CMK (cell line): ENCODE measurements at places on chromosomes 4 and X.

- DNase-seq = no peak
These were observed 15.4 kb downstream of the VAMP7 start for GRCh38 chrX:155896512-155896911.

DNA sequence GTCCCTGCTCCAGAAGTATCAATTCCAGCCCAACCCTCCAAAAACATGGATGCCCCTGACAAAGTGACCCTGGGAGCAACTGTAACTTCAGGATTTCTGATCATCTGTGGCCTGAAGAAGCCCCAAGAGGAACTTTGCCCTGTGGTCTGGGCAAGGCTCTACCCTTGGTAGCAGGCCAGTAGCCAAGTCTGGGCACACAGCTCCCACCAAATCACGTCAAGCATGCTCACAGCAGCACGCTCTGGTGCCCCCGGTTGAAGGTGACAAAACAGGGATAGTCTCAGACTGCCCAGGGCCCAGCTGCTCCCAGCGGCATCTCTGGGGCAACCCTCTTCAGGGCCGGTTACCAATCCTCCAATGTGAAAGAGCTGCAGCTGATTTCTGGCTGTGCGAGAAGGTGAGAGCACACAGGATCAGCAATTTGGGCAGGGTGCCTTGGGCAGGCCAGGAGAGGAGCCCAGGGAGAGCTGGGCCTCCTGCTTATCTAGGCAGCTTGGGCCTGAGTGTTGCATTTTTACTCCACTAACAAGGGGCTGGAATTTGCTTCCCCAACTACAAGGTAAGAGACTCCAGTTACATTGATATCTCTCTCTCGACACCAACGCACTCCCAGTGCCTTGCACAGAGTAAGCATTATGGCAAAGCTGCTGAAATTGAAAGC is 418.1 kb downstream of the BCOR start:
- DNase-seq = no peak

DNA sequence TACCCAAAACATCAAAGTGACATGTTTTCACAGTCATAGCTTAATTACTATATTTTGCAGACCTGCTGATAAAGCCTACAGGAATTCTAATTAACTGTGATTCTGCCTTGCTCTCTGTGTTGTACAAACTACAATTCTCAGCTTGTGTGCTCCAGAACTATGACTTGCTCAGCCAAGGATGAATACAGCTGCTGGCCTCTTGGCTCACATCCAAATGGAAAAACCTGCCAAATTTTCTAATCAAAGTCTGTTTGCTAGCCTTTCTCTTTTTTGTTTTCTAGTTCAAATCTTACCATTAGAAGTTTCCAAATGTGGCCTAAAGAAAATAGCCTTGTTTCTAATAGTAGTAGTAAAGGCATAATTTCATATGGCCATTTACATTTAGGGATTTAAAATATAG is 1176.8 kb downstream of the FAM133A start:
- DNase-seq = no peak

GRCh38 chr4:162282684-162283083 is 118.9 kb upstream of the FSTL5 start:
- DNase-seq = no peak

GRCh38 chr4:24213961-24214360 is 324.1 kb upstream of the PPARGC1A start:
- DNase-seq = no peak

GRCh38 chr4:28007693-28008092 is 1147.1 kb downstream of the STIM2 start:
- no peak for DNase-seq

GRCh38 chr4:143986180-143986579 is 33.0 kb downstream of the GYPB start:
- DNase-seq = no peak

GRCh38 chr4:124565371-124565770 is 147.2 kb downstream of the ANKRD50 start:
- DNase-seq = no peak

DNA sequence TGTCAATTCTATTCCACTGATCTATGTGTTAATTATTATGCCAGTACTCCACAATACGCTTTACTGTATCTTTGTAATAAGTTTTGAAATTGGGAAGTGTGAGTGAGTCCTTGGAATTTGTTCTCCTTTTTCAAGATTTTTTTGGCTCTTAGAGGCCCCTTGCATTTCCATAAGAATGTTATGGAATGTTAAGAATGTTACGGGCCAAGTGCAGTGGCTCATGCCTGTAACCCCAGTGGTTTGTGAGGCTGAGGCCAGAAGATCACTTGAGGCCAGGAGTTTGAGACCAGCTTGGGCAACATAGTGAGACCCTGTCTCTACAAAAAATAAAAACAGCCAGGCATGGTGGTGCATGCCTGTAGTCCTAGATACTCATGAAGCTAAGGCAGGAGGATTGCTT is 167.6 kb upstream of the CXorf66 start:
- no peak for DNase-seq

DNA sequence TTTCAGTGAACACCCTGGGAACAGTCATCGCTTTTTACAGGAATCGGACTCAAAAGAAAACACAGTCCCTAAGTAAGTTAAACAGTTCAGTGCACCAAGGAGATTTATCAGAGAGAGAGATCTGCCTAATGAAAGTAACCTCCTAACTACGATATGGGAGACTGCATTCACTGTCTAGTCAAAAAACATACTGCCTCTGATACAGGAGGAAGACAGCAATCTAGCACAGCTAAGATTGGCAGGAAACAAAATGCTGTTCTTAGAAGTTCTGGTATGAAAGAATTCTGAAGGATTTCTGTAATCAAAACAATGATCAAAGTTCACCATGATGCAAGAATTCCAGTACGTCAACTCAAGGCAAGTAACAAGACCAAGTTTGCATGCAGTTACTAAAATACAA is 92.8 kb downstream of the MAML3 start:
- no peak for DNase-seq

DNA sequence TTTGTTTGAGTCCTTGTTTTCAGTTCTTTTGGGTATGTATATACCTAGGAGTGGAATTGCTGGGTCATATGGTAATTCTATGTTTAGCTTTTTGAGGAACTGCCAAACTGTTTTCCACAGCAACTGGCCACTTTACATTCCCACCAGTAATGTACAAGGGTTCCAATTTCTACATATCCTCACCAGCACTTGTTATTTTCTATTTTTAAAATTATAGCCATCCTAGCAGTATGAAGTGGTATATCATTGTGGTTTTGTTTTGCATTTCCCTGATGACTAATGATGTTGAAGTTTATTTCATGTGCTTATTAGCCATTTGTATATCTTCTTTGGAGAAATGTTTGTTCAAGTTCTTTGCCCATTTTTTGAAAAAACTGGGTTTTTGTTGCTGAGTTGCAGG is 39.6 kb downstream of the TMEM164 start:
- DNase-seq = no peak

DNA sequence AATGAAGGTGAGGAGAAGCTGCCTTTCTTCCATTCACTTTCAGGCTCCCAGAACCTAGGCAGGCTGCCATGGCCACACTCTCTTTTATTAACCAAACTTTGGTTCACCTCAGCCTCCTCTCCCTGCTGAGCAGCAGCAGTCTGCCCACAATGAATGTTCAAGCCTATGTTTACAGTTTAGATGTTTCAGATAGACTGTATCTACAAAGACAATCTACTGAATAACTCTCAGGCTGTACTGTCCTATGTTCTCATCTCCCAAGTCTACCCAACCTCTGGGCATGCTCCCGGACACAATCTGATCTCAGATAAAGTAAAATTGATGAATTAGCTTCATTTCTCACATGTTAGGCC is 59.2 kb upstream of the TMEM164 start:
- DNase-seq = no peak

DNA sequence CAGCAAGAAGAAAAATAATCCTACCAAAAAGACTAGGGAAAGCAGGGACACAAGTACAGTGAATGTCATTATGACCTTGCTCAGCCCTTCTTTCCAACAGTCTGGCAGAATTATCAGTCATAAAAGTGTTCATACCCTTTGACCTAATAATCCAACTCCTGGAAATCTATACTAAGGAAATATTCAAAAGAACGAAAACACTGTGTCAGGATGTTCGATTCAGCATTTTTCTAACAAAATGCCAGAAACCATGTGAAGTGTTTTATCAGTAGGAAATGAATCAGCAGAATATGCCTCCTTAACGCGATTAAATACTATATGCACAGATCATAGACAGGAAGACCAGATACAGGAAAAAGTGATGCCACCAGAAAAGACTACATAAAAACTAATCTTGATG is 16.2 kb upstream of the S100G start:
- DNase-seq = no peak

DNA sequence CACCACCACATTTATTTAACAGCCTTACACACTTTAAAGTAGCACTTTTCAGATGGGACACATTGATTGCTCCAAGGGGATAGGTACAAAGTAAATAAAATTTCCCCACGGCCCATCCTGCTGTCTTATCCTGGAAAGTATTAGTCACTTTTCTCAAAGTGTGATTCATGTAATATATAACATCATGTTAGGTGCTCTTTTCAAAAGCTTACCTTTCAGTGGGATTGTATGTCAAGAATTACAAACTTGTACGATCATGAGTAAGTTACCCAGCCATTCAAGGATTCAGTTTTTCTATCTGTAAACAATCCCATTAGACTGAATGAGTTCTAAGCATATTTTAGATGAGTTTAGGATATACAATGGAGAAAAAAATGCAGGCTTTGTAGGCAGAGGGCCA is 876.6 kb upstream of the GRID2 start:
- DNase-seq = no peak

DNA sequence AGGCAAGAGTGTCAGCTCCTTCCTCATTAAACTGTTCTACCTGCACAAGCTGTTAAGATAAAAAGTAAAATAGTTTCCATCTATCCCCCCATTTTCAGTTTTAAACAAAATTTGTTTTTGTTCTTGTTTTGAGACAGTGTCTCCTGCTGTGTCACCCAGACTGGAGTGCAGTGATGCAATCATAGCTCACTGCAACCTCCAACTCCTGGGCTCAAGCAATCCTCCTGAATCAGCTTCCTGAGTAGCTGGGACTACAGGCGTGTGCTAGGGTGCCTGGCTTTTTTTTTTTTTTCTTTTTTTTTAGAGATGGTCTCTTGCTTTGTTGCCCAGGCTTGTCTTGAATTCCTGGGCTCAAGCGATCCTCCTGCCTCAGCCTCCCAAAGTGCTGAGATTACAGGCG is 105.4 kb downstream of the HS6ST2 start:
- no peak for DNase-seq

GRCh38 chr4:158722291-158722916 is 792 bp downstream of the PPID start:
- DNase-seq = no peak

GRCh38 chr4:22129454-22130029 is 181.0 kb upstream of the KCNIP4 start:
- DNase-seq = no peak

DNA sequence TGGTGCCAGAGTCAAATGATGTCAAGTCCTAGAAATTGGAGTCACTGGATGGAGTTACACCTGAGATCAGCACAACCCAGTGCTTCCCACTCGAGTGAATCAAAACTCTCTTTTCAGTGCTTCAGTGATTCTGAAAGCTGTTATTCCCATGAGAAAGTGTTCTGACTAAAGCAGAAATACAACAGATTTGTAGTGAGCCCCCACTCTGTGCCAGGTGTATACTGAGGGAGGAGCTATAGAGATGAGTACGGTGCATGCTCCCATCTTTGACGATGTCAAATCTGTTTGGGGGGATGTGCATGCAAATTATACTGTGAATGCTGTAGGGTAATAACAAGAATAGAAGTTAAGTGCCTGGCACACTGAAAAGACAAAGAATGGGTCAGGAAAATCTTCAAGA is 330.2 kb downstream of the HS3ST1 start:
- no peak for DNase-seq

- DNase-seq = no peak
These were observed 58.5 kb downstream of the RTL9 start for GRCh38 chrX:110417128-110417527.

- no peak for DNase-seq
These were observed 102.7 kb downstream of the SH3BGRL start for GRCh38 chrX:81304563-81304962.

DNA sequence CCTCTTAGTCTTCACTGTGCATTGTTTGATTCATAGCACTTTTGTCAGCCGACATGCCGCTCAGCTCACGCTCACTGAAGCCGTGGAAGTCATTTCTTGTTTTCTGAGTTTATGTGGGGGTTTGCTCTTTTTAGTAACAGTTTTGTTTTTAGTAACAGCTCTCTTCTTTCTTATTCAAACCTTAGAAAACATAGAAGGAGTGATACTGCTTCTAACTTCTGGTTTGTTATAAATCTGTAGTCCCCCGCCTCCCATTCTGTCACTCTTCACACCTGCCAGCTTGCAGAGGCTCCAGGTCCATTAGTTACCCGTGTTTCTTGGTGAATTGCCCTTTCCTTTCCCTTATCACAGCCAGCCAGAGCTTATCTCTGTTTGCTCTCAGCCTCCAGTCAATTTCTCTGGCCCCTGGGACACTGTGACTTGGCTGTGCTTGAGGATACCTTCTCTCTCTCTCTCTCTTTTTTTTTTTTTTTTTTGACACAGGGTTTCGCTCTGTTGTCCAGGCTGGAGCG is 50.5 kb downstream of the GRK4 start:
- DNase-seq = no peak

GRCh38 chrX:143240658-143241057 is 214.9 kb downstream of the SPANXN4 start:
- no peak for DNase-seq

DNA sequence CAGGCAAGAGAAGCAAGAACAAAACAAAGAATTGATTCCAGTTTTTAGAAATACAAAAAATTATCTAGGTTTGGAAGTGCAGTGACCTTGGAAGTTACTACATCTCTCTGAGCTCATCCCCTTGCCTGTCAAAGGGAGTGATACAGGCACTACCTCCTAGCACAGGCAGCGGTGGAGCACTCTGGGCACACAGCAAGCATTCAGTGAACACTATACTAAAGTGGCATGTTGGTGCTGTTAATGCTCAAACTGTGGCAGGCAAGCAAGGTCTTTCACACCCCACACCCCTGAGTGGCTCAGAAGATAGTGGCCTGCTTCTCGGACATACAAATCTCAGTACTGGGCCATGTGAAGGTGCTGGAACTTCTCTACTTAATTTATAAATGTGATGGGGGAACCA is 51.2 kb downstream of the DRD5 start:
- DNase-seq = no peak

DNA sequence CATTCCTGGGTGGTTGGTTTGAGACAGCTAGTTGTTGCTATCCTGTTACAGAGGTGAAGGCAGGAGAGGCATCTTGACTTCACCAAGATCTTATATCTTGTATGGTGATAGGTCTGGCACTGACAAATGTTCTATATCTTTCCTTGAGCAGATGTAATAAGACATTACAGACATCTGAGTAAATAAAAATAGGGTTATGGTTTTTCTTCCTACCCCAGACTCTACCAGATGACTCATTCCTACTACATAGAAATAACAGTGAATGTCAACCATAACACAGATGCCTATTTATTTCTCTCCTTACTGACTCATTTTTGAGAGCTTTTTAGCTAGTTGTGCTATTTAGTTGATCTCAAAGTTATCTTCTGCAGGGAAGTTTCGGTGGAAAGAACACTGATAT is 21.9 kb downstream of the HNRNPH2 start:
- DNase-seq = no peak

DNA sequence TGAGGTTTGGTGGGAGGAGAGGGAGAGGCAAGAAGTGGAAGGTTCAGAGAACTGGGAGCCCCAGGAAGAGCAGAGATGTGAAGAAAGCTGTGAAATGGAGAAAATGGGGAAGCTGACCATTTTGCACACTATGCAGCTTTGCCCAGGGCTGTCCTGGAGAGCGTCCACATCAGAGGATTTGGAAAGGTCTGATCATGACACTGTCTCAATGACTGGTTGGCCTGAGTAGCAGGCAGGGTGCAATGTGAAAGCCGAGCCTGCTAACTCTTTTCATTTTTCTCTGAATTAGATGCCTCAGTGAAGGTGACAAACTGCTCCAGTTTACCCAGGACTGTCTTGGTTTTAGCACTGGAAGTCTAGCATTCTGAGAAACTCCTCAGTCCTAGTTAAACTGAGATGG is 330.1 kb upstream of the RPS6KA3 start:
- DNase-seq = no peak
